ENCODE measurements at places on chromosomes 5 and 9.

DNA sequence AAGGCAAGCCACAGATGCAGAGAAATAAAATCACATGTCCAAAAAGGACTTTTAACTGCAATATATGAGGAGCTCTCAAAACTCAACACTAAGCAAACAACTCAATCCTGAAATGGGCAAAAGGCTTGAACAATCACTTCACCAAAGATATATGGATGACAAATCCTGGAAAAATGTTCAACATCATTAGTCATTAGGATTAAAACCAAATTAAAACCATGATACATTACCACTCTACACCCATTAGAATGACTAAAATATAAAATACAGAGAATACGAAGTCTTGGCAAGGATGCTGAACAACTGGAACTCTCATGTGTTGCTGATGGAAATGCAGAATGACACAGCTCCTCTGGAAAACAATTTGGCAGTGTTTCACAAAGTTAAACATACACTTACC, 277.4 kb downstream of the TLE1 start:
- no peak for DNase-seq

- no peak for DNase-seq
Measured at GRCh38 chr5:126043688-126044087, 379.5 kb upstream of the GRAMD2B start.

DNA sequence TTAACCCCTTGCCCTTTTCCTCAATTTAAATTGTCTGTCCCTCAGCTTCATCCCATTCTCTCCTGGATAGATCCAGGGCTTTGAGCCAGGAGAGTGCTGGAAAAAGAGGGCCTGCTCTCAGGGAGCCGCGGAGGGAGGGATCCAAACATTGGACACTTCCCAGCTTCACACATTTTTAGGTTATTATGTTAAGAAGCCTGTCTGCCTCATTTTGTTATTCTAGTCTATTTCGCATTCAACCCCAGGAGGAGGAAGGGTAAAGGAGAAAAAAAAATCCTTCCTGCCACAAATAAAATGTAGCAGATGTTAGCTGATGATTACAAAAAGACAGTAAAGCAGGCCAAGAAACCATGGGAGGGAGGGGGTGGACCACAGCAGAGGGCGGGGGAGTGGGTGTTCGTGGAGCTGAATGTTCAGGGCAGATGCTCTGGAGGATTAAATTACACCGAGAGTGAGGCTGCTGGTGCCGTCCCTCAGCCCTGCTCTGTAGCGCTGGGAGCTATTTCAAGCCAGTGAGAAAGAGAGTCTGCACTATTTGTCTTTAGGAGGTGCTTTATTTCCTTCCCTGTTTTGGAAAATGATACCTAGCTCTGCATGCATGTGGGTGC, 60.6 kb upstream of the ZFR start:
- DNase-seq: no peak

DNA sequence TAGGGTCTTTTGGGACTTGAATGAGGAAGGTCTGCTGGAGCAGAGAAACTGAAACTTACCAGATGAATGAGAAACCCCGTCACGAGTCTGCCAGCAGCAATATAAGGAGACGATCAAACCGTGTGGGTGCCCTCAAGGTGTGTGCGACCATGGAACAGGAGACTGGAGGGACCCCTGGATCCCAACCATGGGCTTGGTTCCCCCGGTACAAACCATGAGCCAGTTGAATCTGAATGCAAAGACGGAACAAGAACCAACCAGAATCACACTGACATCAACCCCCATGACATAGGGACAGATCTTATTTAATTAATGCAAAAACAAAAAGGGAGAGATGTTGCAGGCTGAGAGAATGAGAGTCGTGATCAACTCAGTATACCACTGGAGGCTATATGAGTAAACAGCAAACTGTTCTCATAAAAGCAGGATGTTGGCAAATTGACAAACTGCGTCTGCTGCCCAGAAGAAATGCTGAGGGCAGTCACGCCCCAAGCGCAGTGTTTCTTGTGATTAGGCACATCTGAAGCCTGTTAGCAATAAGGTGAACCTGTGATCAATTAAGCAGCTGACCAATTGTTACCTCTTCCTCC, 475.5 kb upstream of the ACO1 start:
- DNase-seq: no peak

- DNase-seq: no peak
Measured at GRCh38 chr5:125812651-125813050, 610.6 kb upstream of the GRAMD2B start.

DNA sequence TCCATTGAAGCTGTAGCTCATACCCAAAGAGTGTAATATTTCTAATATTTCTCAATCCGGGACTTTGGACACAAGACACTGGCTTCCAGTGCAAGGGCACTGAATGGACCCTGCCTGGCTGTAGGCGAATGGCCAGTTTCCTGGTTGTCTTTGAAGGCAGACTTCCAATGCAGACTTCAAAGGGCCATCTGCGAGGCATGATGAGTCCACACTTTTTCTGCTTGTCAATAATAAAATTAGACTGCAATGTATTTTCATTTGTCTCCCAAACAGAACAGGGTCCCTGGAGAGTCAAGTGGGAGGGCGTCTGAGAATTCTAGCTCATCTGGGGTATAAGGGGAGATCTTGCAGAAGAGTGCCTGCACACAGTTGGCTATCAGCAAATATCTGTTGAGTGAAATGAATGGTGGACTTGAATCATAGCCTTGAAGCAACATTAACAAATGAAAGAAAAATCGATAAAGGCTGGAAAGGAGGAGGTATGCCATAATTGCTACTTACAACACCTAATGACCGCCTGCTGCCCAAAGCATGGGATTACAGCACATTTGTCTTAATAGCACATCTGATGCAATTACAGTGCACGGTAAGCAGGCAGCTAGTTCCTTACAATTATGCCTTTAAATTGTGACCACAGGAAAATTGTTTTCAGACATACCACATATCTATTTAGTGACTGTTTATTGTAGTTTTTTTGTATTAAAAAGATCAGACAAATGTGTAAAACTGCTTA, 137.5 kb downstream of the ARHGEF28 start:
- DNase-seq: no peak

Measured in CD4-positive, alpha-beta T cell (primary cell).